ENCODE measurements at places on chromosomes 4 and X.

- DNase-seq, result no peak
Measured at GRCh38 chr4:148052448-148052847, 320.6 kb downstream of the ARHGAP10 start.

- no peak for DNase-seq
Measured at GRCh38 chr4:88075336-88075735, 67.9 kb downstream of the PKD2 start.

- peak; percentile 80 for DNase-seq
Measured at GRCh38 chrX:275967-276580, 5.1 kb upstream of the PLCXD1 start.

- no peak for DNase-seq
Measured at GRCh38 chr4:73761856-73762255, 21.5 kb downstream of the CXCL8 start.

DNA sequence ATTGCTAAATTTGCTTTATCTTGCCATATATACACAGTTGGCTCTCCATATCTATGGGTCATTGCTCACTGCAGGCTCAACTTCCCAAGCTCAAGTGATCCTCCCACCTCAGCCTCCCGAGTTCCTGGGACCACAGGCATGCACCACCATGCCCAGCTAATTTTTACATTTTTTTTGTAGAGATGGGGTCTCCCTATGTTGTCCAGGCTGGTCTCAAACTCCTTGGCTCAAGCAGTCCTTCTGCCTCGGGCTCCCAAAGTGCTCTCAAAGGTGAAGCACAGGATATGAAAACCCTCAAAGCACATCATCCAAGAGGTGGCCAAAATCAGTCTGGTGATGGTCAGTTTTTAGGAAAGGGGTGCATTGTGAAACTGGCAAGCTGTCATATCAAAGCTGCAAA, 11.8 kb downstream of the CDS1 start:
- DNase-seq, result no peak

DNA sequence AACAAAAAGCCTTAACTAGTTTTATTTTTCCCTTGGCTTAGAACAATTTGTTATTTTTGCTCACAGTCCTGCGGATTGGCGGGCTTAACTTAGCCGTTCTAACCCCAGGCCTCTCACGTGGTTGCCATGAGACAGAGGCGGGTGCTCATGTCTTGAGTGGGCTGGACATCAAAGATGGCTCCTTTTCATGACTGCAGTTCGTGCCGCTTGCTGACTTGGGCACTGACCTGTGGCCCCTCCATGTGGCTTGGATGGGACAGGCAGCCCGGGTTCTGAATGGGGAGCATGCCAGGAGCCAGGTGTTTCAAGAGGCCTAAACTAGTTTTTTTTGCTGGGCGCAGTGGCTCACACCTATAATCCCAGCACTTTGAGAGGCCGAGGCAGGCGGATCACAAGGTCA, 40.7 kb downstream of the CDS1 start:
- no peak for DNase-seq

DNA sequence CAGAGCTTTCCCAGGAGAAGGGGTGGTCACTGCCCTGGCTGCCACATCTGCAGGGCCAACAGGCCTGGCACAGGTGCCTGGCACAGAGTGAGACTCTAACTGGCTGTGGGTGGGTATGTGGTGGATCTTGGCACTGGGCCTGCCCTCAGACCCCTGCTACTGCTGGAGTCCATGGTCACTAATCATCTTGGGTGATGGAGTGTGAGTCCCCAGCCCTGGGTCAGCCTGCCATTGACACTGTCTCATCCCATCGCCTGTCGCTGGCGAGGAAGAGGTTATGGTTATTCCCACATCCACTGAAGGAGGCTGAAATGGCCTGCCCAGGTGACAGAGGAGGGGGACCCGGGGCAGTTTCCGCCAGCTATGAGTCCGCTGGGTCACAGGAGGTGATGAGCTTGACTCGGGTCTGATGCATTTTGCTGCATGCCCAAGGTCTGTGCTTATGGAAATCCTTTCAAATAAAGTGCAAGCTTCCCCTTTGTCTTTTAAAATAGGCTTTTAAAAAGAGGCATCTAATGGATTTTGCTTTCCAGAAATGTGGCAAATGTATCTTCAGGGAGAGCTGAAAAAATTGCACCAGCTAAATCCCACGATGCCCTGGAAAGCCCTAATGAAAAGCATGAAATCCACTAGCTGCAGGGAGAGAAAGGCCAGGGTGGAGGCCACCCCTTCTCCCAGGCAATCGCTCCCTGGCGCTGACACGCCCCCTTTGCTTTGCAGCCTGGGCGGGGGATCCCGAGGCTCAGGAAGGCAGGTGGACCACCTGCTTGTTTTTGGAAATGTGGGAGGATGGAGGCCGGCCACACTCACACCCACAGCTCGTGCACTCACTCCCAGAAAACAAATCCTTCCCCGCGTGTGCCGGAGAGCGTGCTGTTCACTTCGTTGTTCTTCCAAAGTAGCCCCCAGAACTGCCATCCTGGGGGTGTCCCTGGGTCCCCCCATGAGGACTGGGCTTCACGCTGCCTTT, 54.9 kb downstream of the ABLIM2 start:
- DNase-seq, result no peak

GRCh38 chr4:125283707-125284279, 31.0 kb upstream of the FAT4 start:
- DNase-seq, result peak; percentile 48

- no peak for DNase-seq
Measured at GRCh38 chrX:68203646-68204045, 229.6 kb downstream of the OPHN1 start.

GRCh38 chr4:112927544-112927943, 121.9 kb upstream of the ANK2 start:
- no peak for DNase-seq

GRCh38 chrX:13091111-13091765, 46.8 kb upstream of the FAM9C start:
- no peak for DNase-seq

DNA sequence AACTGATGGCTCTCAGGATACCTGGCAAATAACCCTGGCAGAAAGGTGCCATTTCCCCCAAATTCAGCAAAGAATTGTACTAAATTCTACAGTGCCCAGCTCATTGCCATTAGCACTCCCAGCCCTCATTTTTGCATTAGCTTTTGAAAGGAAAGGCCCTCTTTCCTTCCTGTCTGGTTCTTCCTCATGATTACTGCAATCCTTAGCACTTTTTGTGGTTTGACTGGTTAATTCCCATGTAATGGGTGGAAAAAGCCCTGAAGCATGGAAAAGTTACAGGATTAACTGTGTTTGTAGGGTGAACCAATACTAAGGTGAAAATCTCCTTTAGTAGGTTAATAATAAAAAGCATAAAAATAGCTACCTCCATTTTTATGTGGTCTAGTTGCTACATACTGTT, 139.5 kb downstream of the NPNT start:
- DNase-seq, result peak; percentile 31

GRCh38 chr4:15245006-15245530, 182.8 kb upstream of the C1QTNF7 start:
- DNase-seq, result no peak

DNA sequence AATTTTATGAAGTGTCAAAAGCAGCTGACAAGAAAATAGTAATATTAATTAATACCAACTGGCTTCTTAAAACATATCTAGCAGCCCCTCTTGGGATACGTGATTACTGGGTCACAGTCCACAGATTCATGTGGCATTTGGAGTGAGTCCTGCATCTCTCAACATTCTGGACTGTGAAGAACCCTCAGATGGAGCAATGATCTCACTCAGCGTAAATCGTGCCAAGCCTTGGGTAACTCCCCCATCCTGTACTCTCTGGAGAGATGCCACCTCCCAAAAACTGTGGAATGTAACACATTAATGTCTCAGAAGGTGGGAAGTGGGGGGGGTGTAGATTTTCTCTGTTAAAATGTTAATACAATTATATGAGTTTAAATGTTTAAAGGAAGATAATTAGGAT, 118.2 kb upstream of the IQCM start:
- peak; percentile 10 for DNase-seq

DNA sequence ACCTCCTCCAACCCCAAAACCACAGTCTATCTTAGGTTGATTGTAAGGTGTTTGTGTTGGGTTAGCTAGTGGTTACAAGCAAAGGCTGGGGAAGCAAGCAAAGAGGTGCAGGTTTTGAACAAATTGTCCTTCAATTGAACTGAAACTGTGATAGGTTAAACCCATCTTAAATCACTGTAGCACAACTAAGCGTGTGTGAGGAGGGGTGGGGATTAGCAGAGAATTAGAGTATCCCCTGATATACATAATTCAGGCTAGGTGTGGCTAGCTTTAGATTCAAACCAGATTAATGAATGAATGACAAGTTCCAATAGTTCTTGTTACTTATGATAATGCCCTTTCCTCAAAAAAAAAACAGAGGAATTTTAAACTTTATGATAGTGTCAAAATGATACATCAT, 191.0 kb upstream of the POF1B start:
- DNase-seq, result no peak

DNA sequence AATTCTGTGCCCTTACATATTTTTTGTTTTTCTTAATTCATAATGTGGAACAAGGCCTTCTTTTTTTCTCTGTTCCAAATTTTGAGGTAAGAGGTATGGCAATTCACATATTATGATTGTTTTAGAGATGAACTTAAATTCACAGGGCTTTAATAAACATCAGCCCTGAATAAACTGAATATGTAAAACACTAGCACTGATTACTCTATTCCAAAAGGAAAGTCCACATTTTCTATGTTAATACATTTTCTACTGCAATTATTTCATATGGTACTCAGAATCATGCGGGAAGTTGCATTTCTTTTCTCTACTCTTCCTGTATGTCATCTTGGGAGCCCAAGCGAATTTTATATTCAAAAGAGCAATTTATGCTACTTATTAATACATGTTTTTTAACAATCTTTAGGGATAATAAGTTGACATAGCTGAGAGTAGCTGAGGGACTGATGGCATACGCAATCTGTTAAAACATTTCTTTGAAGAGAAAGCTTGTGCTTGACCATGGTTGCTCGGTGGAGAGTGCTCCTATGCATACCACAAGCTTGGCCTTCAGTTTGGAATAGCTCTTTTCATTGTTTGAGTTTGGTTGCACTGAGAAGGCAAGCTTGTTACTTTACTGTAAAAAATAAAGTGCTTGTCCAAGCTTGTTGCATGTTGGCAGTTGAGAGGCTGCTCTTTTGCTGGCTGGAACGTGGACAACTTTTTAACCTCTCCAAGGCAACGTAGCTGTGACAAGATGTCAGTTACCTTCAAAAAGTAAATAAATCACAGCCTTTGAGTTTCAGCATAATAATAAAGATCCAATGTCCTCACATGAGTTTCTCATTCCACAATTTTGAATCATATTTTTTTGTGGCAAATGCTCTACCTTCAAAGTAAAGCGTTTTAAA, 196.3 kb upstream of the SPRY1 start:
- DNase-seq, result no peak

- DNase-seq, result no peak
Measured at GRCh38 chr4:6595897-6596537, 21.0 kb downstream of the MAN2B2 start.

DNA sequence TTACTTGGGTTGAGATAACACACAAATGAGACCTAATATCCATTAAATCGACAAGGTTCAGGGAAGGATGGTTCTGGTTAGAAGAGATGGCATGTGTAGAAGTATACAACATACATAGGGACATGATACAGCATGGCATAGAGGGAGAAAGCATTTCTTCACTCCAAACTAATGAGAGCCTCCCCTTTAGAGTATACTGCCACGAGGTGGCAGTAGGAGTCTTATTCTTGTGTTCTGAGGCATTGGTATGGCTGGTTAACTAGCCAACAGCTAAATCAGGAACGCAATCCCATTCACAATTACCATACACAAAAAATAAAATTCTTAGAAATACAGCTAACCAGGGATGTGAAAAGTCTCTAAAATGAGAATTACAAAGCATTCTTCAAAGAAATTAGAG, 29.1 kb upstream of the TRO start:
- DNase-seq, result peak; percentile 47

DNA sequence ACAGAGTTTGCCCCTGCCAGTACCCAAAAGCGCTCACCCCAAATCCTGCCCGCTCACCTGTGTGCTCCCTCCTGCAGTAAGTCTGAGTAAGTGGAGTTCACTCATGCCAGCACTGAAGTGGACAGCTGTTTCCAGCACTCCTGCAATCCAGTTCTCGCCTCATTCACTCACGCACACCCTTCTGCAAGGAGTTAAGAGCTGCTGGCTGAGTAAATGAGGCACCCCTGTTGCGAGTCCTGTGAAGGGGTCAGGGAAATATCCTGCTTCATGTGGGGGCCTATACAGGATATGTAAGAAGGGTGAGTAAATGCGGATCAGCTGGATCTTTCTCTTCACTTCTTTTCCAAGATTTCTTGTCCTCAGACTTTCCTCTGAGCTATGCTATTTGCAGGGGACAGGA, 23.5 kb downstream of the CXCL8 start:
- DNase-seq, result no peak

DNA sequence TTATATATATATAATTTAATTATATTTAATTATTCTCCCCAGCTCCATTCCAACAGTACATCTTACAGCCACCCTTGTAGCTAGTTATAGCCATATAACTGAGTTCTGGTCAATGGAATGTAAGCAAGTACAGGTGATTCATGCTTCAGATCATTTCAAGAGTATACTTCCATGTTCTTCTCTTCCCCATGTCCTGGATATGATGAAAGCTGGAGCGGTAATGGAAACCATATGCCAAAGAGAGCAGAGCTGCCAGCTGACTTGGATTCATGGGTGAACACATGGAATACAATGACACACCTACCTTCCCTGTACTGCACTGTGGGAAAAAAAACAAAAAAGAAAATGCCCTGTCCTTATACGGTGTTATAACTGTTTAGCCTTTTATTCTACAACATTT, 17.5 kb upstream of the CORIN start:
- DNase-seq, result peak; percentile 81

Measured in EH (cell line).